Breast epithelium (tissue), 4 donors: ENCODE measurements at places on chromosomes 5 and 9.

- H3K27ac ChIP-seq, result no peak overlapping the region
- no peaks in the 10 kb centered on the region for H3K36me3 ChIP-seq
- H3K27me3 ChIP-seq, result no peaks in the 10 kb centered on the region
- no peak overlapping the region for H3K4me3 ChIP-seq
Measured at GRCh38 chr5:87732875-87733768, 320.4 kb upstream of the CCNH start.

DNA sequence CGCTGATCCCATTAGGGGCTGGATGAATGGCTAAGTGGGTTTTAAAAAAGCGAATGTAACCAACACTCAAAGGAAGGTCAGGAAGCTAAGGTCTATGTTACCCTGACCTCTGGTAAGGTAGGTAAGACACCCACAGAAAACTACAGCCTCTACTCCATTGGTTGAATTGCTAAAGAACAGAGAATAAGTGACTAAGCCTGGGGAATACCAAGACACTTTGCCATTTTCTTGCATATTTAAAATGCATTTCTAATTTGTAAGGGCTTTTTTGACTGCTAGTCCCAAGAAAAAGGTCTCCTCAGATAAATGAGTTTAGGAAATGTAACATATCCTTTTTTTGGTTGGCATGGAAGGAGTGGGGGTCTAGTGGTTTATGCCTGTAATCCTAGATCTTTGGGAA, 368.7 kb downstream of the BNC2 start:
- H3K4me1 ChIP-seq, result no peaks in the 10 kb centered on the region
- H3K36me3 ChIP-seq, result no peaks in the 10 kb centered on the region
- H3K27me3 ChIP-seq, result no peaks in the 10 kb centered on the region
- H3K27ac ChIP-seq, result no peak overlapping the region
- DNase-seq, result no peak

DNA sequence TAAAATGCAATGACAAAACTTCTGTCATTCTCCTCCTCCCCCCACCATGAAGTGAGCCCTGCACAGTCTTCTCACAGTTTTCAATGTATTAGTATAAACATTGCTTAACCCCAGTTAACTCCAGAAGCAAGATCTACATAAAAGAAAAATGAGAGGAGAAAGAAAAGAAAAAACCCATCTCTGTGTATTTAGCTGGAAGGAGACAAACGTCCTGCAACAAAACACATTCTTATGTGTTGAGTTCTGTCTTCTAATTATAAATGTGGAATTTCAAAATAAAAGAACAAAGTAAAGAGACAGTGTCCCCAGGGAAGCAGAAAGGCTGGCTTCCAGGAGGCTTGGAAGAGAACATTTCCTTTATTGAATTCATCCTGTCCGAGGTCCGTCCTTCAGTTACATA, 491.9 kb upstream of the TUSC1 start:
- no peak overlapping the region for H3K27ac ChIP-seq
- no peak overlapping the region for H3K4me3 ChIP-seq
- no peaks in the 10 kb centered on the region for H3K36me3 ChIP-seq
- no peaks in the 10 kb centered on the region for H3K27me3 ChIP-seq
- H3K4me1 ChIP-seq, result no peaks in the 10 kb centered on the region

DNA sequence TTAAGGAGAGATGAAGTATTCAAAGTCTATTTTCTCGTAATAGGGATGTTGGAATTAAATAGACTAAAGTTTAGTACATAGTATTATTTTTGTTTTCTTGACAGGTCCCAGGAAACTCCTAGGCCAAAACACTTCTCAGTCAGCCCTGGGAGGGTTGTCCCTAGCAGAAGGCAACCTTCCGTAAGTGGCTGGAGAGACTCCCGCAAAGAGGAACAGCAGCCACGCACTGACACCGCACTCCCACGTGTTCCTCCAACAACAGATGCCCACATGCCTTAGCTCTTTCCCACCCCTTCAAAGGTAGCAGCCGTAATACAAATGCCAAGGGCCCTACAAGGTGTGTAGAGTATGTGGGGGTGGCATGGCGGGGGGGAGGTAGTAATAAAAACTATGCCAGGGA, 28.4 kb downstream of the PCDHGC5 start:
- H3K36me3 ChIP-seq, result no peaks in the 10 kb centered on the region
- H3K27ac ChIP-seq, result peak overlapping the region; percentile 52
- no peak overlapping the region for H3K4me3 ChIP-seq
- H3K4me1 ChIP-seq, result peaks cover 7% of the 10 kb centered on the region
- DNase-seq, result no peak

- DNase-seq, result no peak
- no peak overlapping the region for H3K27ac ChIP-seq
- H3K36me3 ChIP-seq, result no peaks in the 10 kb centered on the region
Measured at GRCh38 chr9:112541685-112542084, 55.1 kb downstream of the KIAA1958 start.

- no peaks in the 10 kb centered on the region for H3K27me3 ChIP-seq
- no peaks in the 10 kb centered on the region for H3K4me1 ChIP-seq
- H3K36me3 ChIP-seq, result no peaks in the 10 kb centered on the region
- no peak overlapping the region for H3K4me3 ChIP-seq
- no peak overlapping the region for H3K27ac ChIP-seq
Measured at GRCh38 chr9:26243726-26244125, 565.5 kb upstream of the TUSC1 start.

GRCh38 chr9:112310826-112311225, 22.6 kb downstream of the PTBP3 start:
- no peak for DNase-seq
- no peak overlapping the region for H3K27ac ChIP-seq
- no peaks in the 10 kb centered on the region for H3K36me3 ChIP-seq
- H3K27me3 ChIP-seq, result no peaks in the 10 kb centered on the region
- H3K4me1 ChIP-seq, result no peaks in the 10 kb centered on the region

GRCh38 chr5:102771435-102771834, 16.3 kb downstream of the PAM start:
- no peaks in the 10 kb centered on the region for H3K4me1 ChIP-seq
- DNase-seq, result no peak
- no peaks in the 10 kb centered on the region for H3K27me3 ChIP-seq
- H3K36me3 ChIP-seq, result no peaks in the 10 kb centered on the region
- no peak overlapping the region for H3K4me3 ChIP-seq

DNA sequence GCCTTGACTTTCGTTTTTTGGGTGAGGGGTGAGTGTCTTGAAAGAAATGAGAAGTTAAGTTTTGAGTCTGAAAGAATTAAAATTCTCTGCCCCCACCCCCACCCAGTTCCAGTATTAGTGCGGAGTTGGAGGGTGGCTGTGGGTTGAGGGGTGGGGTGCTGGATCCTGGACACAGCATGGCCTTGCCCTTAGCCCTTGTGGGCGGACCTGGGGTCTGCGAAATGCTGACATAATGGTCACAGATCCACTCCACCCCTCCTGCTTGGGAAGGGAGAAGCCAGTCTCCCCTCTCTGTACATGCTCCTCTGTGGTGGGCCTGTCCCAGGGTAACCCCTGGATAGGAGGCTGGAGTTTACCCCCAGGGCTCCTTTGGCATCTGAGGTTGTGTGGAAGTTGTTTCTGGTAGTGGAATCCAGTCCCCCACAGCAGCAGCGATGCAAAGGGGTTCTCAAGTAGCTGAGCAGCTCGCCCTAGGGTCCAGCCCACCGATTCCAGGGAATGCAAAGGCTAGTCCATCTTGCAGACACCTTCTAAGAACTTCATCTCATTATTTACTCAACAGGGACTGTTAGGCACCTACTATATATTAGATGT, 42.8 kb upstream of the TCF7 start:
- no peak overlapping the region for H3K4me3 ChIP-seq
- no peaks in the 10 kb centered on the region for H3K4me1 ChIP-seq
- H3K27me3 ChIP-seq, result no peaks in the 10 kb centered on the region
- H3K36me3 ChIP-seq, result no peaks in the 10 kb centered on the region
